Spleen (tissue), 13 donors: ENCODE measurements at places on chromosomes 5 and 9. TPM values are rescaled to one million over a fixed set of nuclear protein-coding genes. Genes with fewer than 3 reads are reported as not detected.

DNA sequence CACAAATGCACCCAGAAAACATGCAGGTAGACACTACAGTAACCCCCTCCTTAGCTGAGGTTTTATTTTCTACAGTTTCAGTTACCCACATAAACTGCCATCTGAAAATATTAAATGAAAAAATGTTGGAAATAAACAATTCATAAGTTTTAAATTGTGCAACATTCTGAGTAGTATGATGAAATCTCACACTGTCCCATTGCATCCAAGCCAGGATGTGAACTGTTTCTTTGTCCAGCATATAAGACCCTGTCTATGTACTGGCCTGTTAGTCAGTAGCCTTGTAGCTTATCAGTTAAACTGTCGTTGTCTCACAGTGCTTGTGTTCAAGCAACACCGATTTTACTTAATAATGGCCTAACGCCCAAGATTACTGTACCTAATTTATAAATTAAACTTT is 630.5 kb downstream of the ANXA1 start:
- H3K27me3 ChIP-seq = no peaks in the 10 kb centered on the region
- H3K4me1 ChIP-seq = no peaks in the 10 kb centered on the region
- no peak overlapping the region for H3K4me3 ChIP-seq
- DNase-seq = no peak
- no peak overlapping the region for H3K27ac ChIP-seq
- H3K36me3 ChIP-seq = no peaks in the 10 kb centered on the region

DNA sequence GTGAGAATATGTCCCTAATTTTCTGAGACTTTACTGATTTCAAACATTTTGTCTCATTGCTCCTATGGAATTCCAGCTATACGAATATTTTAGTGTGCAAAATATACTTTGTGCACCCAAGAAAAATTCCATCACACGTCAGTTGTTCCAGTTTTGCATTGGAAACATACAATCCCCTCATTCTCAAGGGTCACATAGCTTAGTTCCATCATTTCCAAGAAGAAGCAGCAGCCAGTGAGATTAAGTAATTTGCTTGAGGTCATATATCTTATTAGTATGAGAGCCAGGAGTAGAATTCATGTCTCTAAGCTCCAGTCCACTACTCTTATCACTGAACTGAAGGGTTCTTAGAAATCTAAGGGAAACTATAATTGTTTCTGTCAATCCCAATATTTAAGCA is 746.7 kb upstream of the C9orf72 start:
- H3K27me3 ChIP-seq = no peaks in the 10 kb centered on the region
- H3K36me3 ChIP-seq = no peaks in the 10 kb centered on the region
- no peak for DNase-seq
- no peaks in the 10 kb centered on the region for H3K4me1 ChIP-seq
- no peak overlapping the region for H3K4me3 ChIP-seq
- no peak overlapping the region for H3K27ac ChIP-seq

GRCh38 chr9:126938327-126938726 is 23.7 kb downstream of the RALGPS1 start:
- H3K4me3 ChIP-seq = no peak overlapping the region
- no peak overlapping the region for H3K27ac ChIP-seq
- peaks cover 7% of the 10 kb centered on the region for H3K4me1 ChIP-seq

- H3K27ac ChIP-seq = no peak overlapping the region
- no peaks in the 10 kb centered on the region for H3K27me3 ChIP-seq
- H3K36me3 ChIP-seq = no peaks in the 10 kb centered on the region
- H3K4me3 ChIP-seq = no peak overlapping the region
- no peak for DNase-seq
Observed at GRCh38 chr9:25322142-25322541, 356.1 kb downstream of the TUSC1 start.

DNA sequence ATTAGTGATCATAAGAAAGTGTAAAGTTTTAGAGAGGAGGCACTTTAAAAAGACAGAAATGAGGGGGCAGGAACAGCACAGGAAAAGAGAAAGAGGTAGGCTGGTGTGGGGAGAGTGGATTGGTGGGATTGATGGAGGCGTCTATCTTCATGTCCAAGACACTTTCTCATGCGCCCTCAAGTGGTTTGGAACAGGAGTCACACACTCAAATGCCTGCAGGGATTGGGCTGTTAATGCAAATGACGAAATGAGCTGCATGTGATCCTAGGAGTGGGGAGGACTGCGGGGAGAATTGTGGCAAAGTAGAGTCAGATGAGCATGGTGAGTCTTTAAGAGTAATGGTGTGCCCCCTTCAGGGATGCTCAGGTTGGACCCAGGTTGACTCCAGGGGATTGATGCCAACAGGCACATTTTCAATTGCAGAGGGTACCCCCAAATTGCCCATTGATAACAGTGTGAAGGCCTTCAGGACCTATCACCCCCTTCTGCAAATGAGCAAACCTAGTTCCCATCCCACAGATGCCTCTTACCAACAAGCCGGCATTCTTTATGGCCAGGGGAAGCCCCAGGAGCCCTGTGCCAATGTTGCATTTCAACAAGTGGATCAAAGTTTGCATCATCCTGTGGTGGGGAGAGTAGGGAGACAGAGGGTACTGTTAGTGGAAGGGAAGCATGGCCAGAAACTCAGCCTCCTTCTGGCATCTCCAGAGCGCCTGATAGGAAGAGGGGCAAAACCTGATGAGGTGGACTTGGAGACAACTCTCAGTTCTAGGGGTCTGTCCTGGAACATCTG is 5.3 kb downstream of the SLC36A3 start:
- no peaks in the 10 kb centered on the region for H3K27me3 ChIP-seq
- no peak overlapping the region for H3K4me3 ChIP-seq
- DNase-seq = no peak
- no peak overlapping the region for H3K27ac ChIP-seq

- DNase-seq = no peak
- no peaks in the 10 kb centered on the region for H3K27me3 ChIP-seq
- no peak overlapping the region for H3K27ac ChIP-seq
- peaks cover 15% of the 10 kb centered on the region for H3K4me1 ChIP-seq
- no peak overlapping the region for H3K4me3 ChIP-seq
Observed at GRCh38 chr9:123933440-123934212, 3.7 kb upstream of the DENND1A start.

The GLDC gene
- total RNA-seq = 0.60 TPM
